ENCODE measurements at places on chromosomes 6 and 20.

- no peak for DNase-seq
Measured at GRCh38 chr6:169726963-169727362, 2.7 kb upstream of the PHF10 start.

GRCh38 chr20:19913927-19914614 is 103.1 kb upstream of the NAA20 start:
- no peak for DNase-seq

- peak; percentile 63 for DNase-seq
Measured at GRCh38 chr20:32920066-32920465, 61.3 kb downstream of the EFCAB8 start.

DNA sequence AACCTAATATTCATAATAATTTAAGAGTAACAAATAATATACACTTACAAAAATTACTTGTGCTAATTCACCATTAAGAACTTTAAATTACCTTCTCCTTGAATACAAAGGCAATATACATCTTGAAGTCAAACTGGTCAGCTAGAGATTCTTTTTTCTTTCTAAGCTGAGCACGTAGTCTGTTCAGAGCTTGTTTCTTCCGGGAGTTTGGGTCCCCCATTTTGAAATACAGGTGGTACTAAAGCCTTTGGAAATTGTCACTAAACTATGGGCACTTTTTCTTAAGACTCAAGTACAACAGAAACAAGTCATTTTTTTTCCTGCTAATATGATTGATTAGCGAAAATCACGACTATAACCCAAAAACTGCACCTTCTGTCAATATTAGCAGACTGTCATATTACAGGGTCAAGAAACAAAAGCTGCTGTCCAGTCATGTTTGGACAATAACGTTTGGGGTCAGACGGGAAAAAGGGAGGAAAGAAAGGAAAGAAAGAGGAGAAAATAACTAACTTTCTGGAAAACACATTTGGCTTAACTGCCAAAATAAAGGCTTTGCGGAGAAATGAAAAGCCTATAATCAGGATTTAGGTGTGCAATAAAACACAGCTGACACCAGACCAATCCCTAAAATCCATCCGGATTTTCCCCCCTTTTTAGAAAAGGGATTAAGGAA is 367 bp downstream of the C6orf62 start:
- DNase-seq: no peak

DNA sequence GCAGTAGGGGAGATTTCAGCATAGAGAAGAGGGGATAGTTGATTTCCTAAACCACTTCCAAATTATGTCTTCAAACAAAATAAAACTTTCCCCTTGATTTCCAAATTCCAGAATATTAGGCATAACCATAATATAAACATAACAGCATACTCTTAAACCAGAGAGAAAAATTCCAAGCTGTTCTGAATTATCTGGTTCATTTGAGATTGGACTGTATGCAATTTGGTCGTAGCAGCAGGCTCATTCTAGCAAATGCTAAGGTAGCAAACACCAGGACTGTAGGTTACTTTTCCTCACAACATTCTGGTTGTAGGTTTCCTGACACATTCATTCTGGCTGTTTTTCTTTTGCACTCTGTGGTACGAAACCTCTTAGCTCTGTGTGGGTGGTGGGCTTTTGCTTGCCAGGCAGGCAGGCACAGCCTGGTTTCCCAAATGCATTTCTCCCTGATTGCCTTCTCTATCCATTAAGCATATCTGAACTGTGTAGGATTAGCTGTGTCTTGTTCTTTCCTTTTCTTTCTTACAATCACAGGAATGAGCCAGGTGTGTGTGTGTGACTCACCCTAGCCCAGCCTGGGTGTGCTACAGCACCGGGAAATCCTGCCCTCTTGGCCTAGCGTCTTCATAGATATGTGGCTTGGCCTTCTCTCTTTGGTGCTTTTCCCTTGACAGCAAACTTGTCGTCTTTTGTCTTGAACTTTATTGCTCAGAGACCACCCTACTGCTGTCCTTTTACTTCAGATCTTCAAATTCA is 77.1 kb downstream of the JARID2 start:
- DNase-seq: no peak

- no peak for DNase-seq
Measured at GRCh38 chr20:36493051-36493800, 48.1 kb upstream of the MYL9 start.

- no peak for DNase-seq
Measured at GRCh38 chr6:4472222-4472621, 304.0 kb upstream of the CDYL start.

GRCh38 chr6:106553440-106553839 is 75.9 kb downstream of the RTN4IP1 start:
- no peak for DNase-seq
